ENCODE measurements at places on chromosomes 2 and 18.

- DNase-seq: no peak
Measured at GRCh38 chr2:101795033-101795432, 97.5 kb downstream of the MAP4K4 start.

- DNase-seq: no peak
Measured at GRCh38 chr2:152409386-152410164, 74.6 kb downstream of the FMNL2 start.

DNA sequence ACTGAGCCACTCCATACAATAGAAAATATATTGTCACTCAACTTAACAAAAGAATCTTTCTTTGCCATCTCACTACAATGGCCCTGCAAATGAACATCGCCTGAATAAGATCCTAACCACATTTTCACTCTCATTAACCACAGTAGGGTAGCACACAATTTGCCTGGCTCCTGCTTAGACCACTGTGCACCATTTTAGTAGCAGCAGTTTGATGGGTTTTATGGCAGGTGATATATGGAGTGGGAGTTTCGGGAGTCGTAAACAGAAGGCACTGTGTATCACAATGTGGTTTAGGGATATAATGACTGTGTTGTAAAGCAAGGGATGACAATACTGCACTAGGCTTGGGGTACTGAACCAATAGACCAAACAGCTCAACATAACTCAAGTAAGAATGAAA, 617.4 kb downstream of the BCL11A start:
- DNase-seq: no peak

DNA sequence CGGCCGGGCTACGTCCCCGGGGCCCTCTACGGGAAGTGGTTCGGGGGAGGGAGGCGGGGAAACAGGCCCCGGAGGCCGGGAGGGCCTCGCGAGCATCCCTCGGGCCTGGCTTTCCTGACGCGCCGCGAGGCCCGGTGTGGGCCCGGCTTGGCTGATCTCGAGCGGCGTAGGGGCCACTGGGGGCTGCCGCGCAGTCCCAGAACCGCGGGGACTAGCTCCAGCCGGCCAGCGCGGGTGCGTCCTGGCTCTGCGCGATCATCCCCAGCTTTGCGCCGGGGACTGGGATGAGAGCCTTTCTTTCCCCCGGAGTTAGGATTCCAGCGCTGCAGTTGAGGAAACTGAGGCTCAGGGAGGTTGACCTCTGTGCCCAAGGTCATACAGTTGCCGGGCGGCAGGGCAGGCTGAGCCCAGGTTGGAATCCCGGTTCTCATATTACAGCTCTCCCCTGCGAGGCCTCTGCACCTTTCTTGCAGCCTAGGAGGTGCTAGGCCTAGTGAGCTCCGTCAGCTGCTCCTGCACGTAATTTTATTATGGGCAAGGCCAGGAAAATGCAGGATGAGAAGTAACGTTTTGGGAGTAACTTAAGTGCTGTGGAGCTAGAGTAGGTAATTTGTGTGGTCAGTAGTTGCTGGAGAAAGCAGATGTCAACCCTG, 501 bp downstream of the LPIN1 start:
- DNase-seq: no peak

DNA sequence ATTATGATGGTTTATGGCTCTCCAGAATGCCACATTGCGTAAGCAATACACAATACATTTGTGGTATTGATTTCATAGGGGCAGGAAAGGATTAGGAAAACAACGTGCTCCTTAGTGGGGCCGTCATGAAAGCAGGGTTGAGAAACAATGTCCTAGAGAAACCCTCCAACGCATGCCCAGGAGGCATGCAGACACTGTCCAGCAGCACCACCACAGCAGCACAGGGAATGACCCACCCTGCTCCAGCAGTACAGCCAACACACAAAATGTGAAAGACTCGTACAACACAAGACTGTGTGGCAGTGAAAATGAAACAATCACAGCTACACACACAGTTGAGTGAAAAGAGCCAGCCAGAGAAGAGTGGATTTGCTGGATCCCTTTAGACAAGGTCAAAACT, 66.3 kb downstream of the FAM168B start:
- no peak for DNase-seq

GRCh38 chr2:170716851-170717598, 1.9 kb downstream of the SP5 start:
- DNase-seq: no peak

Data from CD4-positive, alpha-beta T cell treated with Interleukin-15 for 4 hours (primary cell).